ENCODE measurements at places on chromosomes 11 and 22.

DNA sequence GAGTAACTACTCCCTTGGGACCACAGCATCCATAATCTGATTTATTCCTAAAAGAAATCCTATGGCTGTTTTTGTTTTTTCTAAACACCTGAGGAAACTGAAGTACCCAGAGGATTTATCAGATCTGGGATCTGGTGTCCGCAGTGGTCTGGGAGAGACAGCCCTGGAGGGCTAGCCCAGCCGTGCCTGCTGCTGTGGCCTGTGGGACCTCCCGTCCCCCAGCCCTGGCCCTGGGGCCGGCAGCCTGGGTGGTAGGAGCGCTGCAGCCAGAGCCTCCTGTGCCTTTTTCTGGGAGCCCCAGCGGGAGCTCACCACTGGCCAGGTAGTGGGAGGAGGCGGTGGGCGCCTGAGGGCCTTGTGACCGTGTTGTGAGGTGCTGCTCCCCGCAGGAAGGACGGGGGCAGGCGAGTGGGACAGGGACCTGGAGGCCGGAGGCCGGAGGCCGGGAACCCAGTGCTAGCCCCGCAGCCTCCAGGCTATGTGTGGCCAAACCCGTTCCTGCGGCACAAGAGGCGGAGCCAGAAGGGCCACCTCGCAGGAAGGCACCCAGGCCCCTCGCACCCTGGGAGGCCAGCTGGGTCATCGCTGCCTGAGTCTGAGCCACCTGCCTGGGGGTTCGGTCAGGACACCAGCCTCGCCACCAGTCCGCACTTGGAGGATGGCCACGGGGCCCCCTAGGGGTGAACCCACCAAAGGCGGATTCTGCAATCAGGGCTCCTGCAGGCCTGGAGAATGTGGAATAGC lies 18.2 kb upstream of the C11orf96 start:
- no peak for DNase-seq

- DNase-seq, result no peak
Observed at GRCh38 chr22:49502126-49502826, 325.4 kb downstream of the BRD1 start.

GRCh38 chr22:22785316-22786065 lies 102.1 kb upstream of the IGLL5 start:
- no peak for DNase-seq

- DNase-seq, result no peak
Observed at GRCh38 chr11:25988178-25988577, 343.8 kb upstream of the ANO3 start.

DNA sequence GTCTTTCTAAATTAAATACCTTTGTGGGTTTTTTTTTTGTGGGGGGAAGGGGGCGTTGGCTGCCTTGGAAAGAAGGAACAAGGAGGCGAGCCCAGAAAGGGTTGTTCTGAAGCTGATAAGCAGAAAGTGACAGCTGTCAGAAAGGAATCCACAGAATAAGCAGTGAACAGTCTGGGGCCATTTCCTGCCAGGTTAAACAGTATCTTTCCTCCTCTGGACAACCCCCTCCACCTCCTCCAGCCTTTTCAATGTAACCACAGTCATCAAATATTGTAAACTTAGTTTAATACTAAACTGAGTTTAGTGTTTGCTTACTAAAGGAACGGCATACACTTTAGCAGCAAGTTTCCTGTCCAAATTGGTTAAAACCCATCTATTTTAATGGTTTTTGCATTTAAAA lies 271.2 kb upstream of the SYN3 start:
- no peak for DNase-seq

- DNase-seq, result no peak
Observed at GRCh38 chr11:125175896-125176575, 11.5 kb downstream of the PKNOX2 start.

DNA sequence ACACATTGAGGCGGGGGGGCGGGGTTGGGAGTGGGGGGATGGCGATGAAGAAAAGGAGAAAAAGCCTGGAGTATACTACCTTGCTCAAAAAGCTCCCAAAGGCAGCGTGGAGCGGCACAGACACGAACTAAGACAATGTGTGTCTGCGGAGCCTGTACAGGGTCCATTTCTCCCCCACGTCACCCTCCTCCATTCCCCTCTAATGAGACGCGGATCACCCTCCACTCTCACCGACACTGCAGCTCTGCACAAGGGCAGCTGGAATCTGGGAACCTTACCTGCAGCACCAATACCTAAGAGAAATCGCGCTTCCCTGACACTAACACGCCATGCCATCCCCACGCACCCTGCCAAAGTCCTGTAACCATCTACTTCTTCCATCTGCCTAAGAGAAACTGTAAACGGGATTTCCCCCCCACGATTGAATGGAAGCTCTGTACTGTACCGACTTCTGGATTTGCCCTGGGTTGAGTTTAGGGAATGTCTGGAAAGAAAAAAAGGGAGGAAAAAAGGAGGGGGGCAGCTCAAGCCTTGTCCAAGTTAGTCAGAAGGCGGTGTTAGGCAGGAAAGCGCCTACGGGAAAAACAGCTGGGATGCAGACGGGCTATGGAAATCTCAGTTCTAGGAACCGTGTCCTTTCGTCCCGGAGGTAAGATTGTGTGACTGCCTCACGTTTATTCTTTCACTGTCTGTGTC lies 125.7 kb upstream of the C11orf58 start:
- no peak for DNase-seq

DNA sequence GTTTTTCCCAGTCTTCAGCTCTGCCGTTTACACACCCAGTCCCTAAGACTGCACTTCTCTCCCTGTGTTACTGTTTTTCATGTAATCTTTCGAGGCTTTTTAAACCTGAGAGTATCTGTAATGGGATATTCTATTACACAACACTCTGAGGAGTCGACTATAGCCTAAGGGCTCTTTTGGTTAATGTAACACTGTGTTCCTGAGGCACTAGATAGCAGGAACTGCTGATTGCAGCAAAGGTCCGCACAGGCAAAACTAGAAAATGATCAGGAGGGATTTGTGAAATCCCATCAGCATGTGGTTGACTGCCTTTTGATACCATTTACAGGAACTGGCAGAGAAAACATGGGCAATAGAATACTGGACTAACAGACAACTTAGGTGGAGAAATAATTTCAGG lies 512.3 kb upstream of the RAG2 start:
- DNase-seq, result no peak

- no peak for DNase-seq
Observed at GRCh38 chr11:1834779-1835670, at the start of gene SYT8. Gene SYT8, plus strand, starts transcription at chr11:1834990. Its CDS starts 116 bp downstream, at chr11:1835106.

DNA sequence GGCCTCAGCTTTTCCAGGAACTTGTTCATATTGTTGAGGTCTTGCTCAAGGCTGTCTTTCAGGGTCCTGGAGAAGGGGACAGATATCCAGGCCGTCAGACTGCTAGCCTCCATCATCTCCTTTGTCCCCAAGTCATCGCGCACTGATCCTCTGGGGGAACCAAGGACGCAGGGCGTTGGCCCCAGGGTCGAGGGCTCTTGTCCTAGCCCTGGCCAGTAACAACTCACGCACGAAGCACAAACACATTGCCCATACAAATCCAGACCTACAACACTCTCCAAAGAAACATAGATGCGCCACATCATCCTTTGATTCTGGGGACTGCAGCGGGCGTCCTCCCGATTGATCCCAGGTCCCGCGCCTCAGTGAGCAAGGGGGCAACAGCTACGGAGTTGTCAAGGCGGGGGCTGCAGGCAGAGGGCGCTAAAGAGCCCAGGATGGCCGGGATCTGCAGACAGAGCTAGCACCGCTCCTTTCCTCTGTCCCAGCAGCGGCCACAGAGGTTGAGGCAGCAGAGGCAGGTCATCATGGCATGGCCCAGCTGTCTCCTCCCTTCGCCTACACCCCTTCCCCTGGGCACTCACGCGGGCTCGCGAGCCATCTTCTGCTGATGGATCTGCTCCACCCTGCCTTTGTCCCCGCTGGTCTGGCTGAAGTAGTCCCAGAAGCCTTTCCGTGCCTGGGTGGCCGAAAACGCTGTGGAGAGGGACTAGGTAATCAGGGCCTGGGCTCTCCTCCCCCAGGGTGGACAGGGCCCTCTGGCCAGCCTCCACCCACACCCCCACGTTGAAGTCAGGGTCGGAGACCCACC lies 472 bp downstream of the APOA5 start:
- DNase-seq, result no peak

DNA sequence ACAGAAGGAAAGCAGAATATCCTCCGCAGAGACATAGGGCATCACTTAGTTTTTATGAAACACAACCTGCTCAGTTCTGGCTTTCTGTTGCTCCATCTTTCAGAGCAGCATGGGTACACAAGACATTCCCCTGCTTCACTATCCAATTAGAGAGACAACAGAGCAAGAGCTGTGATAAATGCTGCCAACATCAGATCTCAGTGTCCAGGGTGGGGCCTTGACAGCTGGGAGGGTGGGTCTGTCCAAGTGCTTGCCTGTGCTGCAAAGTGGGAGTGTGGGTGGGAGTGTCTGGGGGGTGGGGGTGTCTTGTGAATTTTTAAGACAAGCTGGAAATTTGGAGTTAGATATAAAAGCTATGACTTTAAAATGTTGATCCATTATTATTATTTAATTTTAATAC lies 369.6 kb downstream of the TENM4 start:
- no peak for DNase-seq

- DNase-seq, result no peak
Observed at GRCh38 chr11:61745781-61746441, 6.5 kb upstream of the MYRF start.

DNA sequence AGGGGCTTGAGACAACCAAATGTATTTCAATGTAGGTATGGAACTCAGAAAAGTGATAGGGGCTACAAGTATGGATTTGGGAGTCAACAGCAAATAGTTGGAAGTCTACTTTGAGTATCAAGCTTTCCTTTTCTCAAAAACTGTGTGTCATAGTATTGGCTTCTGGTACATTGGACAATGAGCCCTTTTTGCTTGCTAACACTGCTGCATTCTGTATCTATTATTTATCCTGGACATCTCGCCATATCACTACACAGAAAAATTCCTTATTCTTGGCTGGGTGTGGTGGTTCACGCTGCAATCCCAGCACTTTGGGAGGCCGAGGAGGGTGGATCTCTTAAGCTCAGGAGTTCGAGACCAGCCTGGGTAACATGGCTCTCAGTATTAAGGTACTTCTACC lies 18.4 kb downstream of the CYP2R1 start:
- no peak for DNase-seq
